ENCODE measurements at places on chromosomes 2 and 18.

DNA sequence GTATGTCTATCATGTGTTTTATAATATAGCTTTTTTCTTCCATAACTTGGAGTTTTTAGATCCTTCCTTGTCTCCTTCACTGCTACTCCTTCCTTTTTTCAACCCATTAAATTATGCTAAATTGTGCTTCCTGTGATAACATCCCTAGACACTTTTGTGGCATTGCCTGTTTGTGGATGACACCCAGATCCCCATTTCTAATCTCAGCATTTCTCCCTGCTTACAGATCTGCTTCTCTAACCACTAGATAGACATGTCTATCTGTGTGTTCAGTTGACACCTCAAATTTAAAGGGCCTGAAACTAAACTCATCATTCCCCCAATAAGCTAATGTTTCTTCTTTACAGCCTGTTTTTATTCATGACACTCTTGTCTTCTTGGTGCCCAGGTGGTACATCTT, 244.8 kb downstream of the BABAM2 start:
- DNase-seq: no peak

- peak; percentile 86 for DNase-seq
Measured at GRCh38 chr2:100291152-100291970, 30.9 kb downstream of the LONRF2 start.

- no peak for DNase-seq
Measured at GRCh38 chr2:30997979-30998378, 140.3 kb downstream of the GALNT14 start.

DNA sequence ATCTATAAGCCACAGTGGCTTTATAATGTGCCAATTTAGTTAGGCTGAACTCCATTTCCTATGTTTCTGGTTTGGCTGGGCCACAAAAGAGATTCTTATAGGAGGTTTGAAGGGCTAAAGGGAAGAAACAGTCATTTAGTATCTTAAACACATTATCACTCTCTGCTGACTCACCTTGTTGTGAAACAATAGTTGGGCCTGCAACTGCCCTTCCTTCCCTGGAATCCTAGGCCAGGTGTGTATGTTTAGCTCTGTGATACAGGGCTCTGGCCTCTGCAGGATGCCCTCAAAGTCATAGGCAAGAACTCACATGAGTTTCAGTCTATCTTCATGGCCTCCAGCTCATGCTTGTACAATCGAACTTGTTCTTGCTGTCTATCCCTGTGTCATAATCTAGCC, 400.0 kb upstream of the CELF4 start:
- DNase-seq: no peak

- DNase-seq: no peak
Measured at GRCh38 chr2:37396890-37397565, 52.6 kb downstream of the QPCT start.

DNA sequence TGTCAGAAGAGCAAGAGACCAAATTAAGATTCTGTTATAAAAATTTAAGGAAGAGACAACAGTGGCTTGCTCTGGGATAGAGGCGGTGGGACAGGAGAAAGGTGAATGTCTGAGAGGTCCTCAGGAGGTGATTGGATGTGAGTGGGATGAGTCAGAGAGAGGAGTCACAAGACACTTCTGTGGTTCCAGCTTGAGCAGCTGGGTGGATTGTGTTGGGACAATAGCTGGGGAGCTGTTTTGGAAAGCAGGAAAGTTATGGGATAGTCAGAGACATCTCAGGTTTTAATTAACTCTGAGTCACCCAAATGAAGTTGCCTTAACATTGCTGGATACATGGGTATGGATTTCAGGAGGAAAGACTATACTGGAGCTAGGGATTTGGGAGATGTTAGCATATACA, 218.0 kb upstream of the TRIB2 start:
- DNase-seq: no peak

DNA sequence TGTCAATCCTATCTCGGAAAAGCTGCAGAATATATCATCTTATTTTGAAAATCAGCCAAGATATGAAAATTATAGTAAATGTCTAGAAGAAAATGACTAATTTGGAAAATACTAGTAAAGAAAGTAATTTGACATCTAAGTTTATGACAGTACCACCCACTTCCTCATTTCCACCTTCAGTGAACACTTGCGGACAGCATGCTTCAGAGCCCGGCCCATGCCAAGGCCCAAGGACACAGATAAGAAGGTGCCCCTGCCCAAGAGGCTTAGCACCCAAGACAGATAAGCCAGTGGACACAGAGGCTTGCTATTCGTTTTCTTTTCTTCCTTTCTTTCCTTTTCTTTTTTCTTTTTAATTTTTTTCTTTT, 4.8 kb upstream of the KCNG2 start:
- no peak for DNase-seq

- no peak for DNase-seq
Measured at GRCh38 chr2:196291873-196292800, 120.8 kb upstream of the STK17B start.

- DNase-seq: no peak
Measured at GRCh38 chr2:98543842-98544241, 64.5 kb downstream of the COA5 start.

DNA sequence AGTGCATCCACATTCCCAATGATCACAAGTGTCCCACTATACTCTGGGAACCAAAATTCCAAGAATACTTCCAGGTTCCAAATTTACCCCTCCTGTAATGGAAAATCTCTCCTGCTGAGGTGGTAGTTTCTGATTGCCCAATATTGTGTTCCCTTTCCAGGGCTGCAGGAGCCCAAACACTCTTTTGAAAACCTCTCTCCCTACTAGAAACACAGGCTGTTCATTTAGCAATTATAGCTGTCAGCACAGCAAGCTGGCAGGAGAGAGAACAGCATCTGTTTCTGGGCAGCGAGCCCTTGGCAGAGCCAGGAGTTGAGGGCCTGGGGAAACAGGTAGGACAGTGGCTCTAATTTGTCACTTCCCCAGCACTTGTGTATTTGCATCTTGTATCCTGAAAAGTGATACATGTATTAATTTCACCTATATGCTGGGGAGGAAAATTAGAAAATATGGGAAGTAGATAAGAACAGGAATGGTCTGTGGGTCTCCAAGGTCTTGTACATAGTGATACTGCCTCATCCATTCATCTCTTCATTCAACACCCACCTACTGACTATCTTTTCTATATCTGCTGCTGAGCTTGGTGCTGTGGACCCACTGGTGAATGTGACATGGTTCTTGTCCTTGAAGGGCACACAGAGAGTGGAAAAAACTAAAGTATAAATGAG, 16.9 kb upstream of the PAIP2B start:
- DNase-seq: no peak

GRCh38 chr18:61738488-61738887, 154.3 kb downstream of the RNF152 start:
- DNase-seq: no peak

- DNase-seq: no peak
Measured at GRCh38 chr2:217911283-217912097, 91.3 kb downstream of the TNS1 start.

GRCh38 chr2:232925153-232925820, 55.2 kb downstream of the SNORC start:
- DNase-seq: no peak

DNA sequence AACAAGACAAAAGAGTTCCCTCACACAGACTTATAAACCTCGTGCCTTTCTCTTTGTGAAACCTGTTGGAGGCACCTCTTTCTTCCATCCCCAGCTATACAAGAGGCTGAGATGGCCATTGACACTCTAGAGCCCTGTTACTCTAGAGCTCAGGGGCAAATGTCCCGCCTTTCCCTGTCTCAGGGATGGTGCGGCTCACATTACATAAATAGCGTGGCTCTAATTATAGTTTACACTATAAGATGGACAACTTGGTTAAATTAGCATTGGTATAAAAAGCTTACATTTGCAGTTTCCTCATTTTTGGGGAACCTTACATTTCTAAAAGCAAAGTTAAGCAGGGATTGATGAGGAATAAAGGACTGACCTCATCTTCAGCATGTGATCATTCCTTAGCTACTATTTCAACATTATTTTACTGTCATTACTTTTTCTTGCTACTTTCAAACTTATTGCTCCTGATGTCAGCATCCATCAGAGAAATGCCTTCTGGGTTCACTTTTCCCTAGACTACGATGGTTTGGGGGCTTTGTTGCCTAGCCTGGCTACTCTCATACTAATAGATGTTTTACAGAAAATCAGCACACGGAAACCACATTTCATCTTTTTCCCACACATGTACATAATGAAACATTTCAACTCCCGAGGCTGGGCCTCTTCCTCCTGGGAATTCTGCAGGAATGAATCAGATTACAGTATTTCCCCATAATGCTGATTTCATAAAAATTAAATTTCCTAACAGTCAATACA, 40.4 kb downstream of the FTCDNL1 start:
- no peak for DNase-seq

DNA sequence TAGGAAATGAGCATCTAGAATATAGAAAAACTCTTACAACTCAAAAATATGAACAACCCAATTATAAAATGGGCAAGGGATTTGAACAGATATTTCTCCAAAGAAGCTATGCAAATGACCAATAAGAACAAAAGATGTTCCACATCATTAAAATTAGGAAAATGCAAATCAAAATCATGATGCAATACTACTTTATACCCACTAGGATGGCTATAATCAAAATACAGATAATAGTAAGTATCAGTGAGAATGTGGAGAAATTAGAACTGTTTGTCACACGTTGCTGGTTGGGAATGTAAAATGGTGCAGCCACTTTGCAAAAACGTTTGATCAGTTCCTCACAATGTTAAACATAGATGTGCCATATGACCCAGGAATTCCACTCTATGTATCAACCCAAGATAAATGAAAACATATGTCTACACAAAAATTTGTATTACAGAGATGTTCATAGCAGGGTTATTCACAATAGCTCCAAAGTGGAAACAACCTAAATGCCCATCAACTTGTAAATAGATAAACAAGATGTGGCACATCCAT, 558.4 kb downstream of the SLC4A3 start:
- no peak for DNase-seq

DNA sequence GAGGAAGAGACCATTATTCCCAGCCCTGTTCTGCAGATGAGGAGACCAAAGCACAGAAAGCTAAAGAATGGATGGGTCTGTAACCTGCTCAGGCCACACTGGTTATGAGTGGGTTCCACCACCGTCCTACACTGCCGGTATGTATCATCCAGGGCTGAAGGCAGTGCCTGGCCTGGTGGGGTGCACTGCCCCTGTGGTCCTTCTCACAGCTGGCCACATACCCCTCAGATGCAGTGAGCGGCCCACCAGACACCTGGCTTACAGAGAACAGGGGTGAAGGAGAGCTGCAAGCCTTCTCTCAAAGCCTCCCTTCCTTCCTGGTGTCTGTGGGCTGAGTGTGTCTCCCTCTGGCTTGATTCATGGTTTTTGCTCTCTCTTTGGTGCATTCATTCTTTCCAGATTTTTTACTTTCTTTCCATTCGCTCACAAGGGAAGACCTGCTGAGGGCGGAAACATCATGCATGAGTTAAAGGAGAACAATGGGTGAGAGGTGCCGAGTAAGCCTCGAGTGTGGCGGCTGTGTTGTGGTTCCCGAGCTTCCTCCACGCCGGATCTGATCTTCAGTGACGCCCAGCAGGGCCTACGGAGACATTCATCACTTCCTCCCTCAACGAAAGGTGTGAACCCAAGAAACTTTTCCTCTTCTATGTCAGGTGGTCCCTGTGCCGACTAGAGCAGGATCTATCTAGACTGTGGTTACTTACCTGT, 62.1 kb upstream of the REL start:
- peak; percentile 91 for DNase-seq

- DNase-seq: no peak
Measured at GRCh38 chr2:66418381-66418780, 16.5 kb upstream of the MEIS1 start.

DNA sequence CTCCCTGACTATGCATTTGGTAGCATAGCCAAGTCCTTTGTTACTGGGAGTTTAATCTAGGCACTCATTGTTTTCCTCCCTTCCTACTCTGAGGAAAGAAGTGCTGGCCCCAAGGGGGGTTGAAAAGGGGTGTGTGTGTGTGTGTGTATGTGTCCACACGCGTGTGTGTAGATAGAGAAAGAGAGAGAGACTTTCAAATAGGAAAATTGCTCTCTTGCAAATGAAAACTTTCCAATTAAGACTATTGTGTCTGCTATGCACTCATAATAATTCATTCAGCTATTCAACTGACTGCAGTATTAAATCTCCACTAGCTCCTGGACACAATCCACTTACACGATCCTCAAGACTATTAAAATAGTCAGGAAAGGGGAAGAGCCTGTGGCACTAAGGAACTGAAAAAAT, 92.9 kb upstream of the CSRNP3 start:
- no peak for DNase-seq

DNA sequence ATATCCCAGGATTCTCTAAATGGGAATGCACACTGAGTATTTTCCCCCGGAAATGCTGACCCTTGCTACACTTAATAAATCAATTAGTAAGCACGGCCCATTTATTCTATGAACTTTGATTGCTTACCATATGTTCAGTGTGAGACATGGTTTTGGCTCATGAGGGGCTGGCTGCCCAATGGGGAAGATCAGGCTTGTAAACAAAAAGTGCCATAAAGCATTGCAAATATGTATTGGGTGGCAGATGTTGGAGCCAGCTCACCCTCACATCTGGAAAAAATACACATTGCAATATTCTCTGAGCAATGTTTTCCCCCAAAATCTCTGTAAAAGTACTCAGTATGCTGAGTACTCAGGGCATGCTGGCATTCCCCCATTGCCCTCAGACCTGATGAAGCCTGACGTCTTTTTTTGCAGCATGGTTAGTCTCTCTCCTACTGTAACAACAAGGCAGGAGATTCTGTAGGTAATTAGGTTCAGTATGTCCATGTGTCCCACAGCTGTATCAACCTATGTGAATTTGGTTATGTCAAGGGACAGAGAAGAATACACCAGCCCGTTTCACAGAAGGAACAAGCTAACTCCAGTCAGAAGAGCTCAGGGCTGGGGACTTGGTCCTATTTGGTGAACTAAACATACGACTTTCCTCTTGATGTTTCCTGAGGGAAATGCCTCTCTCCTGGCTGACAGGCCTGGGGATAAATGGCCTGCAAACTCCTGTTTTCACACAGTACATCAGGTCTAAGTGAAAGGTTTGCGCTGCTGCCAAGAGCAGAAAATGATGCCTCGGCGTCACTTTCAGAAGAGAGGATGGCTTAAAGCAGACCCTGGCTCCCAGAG, 202.4 kb downstream of the INSIG2 start:
- no peak for DNase-seq

DNA sequence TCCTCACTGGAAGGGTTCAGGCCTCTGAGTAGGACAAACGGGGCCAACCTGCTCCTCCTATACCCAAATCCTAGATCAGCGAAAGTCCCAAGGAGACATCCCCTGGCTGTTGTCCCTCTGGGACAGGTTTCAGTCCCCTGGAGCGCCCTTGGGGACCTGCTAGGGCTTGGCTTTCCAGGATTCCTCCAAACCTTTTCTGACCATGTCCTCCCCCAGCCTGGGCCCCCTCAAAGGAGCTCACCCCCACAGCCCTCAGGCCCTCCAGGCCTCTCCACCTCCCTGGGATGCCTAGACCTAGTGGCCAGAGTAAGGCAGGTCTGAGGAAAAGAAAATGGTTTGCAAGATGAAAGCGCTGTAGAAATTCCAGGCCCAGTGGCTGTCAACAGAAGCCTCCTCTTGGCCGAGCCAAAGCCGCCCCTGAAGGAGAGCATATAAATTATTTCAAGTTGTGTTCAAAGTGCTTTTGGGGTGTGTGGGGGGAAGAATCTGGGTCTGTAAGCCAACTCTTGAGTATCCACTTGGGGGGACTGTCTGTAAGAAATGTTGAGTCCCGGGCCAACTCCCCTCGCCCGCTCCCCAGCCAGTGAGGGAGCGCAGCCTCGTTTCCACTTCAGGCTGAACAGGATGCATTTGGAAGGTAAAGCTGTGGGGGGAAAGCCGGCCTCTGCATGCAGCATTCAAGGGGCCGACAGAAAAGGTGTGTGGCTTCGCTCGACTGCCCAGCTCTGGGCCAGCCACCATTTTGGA, 158.6 kb downstream of the DYSF start:
- peak; percentile 22 for DNase-seq
